ENCODE measurements at places on chromosomes 4 and X.

DNA sequence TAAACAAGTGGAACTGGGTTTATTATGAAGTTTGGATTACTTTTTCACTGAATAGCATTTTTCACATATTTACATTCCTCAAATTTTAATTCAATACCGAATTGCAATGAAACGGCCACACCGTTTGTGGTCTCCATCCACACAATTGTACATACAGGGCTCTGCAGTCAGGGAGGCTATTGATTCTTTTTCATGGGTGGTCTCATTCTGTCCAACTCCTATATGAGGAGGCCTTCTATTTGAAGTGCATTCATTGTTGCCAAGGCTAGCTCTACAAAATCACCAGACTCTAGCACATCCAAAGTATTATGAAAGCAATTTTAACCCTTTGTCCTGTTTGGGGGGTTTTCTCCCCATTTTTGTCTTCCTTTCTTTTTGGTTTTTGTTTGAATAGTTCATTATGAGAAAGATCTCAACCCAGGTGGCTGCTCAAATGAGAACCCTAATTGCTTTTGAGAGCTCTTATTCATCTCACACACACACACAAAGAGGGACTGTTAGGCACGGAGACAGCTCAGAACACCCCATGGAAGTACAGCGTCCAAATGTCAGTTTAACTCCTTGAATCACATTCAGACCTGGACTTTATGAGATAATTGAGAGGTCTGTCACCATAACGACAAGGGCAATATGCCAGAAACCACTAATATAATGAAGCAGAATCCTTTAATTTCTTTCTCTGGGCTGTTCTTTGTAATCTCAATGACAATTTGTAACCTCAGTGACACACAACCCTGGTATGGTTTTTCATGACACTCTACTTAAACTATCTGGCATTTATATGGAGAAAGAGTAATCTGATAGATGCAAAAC lies 79.4 kb downstream of the NLGN4X start:
- DNase-seq, result no peak

DNA sequence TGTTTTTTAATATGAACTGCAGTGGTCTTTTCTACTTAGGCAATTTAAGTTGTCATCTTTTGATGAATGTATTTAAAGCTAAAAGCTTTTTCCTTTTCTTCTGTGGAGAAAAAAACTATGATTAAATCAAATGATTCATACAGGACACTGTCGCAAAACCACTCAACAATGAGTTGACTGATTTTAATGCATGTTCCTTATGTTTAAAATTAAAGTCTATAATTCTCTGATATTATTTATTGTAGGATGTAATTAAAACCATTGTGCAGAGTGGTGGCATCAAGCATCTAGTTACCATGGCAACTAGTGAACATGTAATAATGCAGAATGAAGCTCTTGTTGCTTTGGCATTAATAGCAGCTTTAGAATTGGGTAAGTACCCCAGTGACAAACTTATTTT lies 172.5 kb downstream of the RAP1GDS1 start:
- DNase-seq, result no peak

DNA sequence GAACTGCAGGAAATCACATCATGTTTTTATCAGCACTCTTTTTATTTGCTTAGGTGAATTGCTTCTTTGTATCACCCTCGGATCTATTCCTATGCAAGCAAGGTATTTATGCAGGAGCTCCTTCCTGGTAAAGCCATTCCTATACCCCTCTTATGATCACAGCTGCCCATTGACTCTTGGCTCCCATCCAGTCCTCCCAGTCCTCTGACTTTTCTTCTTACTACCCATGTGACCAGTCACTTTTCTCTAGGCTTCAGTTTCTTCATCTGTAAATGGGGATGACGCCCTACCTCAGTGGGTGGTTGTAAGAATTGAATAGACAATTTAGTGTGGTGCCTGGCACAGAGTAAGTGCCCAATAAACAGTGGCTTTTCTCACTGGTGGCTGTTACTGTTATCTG lies 144.9 kb downstream of the FHIP1A start:
- DNase-seq, result no peak

- DNase-seq, result no peak
These were observed 378 bp upstream of the RPS6KA6 start for GRCh38 chrX:84188320-84188834.

DNA sequence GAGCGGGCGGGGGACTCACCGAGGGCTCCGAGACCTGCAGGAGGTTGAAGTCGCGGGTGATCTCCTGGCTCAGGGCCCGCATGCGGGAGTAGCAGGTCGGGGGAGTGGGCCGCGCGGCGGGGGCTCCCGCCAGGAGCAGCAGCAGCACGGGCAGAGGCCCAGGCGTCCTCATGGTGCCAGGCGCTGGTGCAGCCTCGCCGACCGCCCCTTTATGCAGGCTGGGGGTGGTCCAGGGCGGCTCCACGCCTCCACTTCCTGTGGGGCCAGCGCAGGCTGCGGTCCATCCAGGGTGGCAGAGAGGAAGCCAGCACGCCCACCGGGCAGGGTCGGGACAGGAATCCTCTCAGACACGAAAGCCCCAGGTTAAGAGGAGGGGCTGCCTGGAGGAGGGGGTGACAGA lies at the start of gene CYTL1:
CYTL1 (minus strand) TSS at position 185 of the 400 bp plus-strand sequence; CDS start at position 172, 13 bp downstream.
- DNase-seq, result no peak

- no peak for DNase-seq
These were observed 77.0 kb downstream of the GPC3 start for GRCh38 chrX:133908223-133908955.

- DNase-seq, result no peak
These were observed 85.9 kb downstream of the ZAR1 start for GRCh38 chr4:48575964-48576363.

DNA sequence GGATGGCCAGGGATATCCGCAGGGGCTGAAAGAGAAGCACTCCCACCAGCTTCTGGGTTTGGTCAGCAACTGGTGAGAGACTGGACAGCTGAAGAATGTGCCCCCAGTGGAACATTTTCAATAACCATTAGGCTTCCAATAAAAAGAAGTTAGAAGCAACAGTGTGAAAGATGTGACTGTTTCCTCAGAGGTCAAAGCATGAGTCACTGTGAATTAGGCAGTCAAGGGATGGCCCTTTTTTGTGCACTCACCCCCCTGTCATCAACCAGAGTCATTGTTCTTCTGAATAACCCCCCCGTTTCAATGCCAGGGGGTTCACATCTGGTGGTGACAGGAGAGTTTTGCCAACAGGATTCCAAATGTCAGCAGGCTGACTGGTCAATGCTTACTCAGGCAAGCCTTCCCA lies 74.6 kb upstream of the SH3RF1 start:
- no peak for DNase-seq

DNA sequence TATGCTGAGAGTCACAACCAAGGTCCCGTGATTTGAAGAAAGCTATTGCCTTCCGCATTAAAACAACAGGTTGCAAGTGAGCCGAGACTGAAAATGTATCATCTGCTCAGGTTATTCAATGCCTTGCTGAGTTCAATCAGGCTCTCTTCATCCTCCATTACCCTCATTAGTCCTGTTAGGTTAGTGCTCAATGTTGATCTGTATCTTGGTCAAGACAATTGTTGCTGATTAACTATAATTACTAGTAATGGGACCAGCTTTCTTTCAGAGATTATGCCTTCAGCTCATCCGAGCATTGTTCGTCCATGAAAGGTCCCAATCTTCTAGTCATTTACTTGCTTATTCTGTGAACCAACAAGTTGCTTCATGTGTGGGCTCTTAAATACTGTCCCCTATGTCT lies 534.6 kb upstream of the FAM241A start:
- no peak for DNase-seq

DNA sequence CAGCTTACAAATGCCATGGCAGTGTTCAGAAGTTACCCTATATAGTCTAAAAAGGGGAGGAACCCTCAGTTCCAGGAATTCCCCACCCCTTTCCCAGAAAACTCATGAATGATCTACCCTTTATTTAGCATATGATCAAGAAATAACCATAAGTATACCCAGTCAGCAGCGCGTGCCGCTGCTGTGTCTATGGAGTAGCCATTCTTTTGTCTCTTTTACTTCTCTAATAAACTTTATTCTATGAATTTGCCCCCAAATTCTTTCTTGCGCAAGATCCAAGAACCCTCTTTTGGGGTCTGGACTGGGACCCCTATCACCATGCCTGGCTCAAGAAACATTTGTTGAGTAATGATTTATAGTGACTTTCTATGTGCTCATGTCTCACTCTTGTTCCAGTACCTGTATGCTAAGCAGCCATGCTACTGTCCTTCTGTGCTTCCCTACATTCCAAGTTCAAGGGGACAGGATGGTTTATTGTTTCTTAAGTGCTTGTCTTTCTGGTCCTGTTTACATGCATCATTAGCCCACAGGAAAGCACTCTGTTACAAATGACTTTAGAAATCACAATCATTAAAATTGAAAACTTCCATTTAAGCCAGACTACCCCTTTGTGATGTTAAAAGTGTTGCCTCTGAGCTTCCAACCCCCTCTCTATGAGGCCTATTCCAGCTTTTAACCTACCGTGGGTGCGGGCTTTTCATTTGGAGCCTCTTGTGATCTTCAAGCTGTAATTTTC lies 63.4 kb upstream of the S100G start:
- no peak for DNase-seq

- no peak for DNase-seq
These were observed 10.4 kb upstream of the KLHL8 start for GRCh38 chr4:87230806-87231205.

DNA sequence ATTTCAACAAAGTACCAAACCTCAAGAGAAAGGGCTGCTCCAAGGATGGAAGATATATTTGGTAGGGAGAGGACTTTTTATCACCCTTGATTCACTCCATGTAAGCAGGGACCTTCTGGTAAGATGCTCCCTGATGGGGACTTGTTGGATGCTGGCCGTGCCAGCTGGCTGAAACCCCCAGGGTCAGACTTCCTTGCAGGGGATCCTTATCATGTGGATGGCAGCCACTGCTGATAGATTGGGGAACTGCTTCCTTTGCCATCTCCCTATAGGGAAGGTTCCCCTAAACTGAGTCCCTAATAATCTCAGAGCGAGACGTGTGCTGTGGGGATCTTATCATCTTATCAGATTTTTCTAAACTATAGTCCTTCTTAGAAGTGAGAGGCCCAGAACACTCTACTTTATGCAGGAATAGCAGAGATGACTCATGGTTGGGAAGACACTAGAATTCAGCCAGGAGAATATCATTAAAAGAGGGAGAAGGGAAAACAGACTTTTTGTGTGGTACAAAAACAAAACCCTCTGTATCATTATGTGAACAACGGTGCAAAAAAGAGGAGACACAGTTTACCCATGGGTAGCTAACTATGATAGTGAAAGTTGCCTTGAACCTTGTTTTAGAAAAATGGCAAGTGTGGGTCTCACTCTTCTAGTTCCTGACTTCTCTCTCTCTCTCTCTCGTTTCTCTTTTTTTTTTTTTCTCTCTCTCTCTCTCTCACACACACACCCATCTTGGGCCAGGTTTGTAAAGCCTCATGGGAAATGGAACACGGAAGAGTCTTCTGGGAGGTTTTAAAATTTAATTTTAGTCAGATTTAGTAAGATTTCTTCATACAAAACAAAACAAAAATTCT lies 16.1 kb downstream of the RHOH start:
- DNase-seq, result no peak

DNA sequence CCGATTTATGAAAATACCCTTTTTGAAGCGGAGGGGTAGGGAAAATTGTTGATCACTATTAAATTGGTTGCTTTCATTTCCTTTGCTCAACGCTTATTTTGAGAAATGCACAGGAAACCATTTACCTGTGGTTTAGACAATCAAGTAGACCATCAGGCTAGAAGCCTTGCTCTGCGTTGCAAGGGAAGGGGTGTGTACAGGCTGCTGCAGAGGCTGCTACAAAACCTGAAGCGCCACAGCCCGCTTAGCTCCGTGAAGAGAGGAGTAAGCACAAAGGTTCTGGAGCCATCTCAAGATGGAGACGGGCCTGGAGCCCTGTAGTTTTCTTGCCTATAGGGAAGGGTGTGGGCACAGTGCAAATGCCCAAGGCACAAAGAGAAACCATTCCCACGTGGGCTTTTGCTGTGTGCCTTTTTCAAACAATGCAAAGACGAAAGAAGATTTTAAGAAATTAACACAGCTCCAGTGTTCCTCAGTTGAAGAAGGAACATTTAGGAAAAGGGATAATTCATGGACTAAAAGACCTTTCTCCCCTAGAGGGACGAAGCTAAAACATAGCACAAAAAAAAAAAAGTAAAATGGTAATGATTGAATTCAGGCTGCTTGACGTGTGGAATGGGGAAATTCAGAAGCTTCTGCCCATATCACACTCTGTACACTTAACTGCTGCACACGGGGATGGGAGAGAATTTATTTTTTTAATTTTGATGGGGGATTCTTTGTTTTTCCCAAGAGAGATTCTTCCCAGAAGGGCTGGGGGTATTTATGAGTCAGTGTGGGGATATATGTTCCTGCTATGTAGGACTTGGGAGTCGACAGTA lies 3.5 kb downstream of the TMSB4X start:
- no peak for DNase-seq

DNA sequence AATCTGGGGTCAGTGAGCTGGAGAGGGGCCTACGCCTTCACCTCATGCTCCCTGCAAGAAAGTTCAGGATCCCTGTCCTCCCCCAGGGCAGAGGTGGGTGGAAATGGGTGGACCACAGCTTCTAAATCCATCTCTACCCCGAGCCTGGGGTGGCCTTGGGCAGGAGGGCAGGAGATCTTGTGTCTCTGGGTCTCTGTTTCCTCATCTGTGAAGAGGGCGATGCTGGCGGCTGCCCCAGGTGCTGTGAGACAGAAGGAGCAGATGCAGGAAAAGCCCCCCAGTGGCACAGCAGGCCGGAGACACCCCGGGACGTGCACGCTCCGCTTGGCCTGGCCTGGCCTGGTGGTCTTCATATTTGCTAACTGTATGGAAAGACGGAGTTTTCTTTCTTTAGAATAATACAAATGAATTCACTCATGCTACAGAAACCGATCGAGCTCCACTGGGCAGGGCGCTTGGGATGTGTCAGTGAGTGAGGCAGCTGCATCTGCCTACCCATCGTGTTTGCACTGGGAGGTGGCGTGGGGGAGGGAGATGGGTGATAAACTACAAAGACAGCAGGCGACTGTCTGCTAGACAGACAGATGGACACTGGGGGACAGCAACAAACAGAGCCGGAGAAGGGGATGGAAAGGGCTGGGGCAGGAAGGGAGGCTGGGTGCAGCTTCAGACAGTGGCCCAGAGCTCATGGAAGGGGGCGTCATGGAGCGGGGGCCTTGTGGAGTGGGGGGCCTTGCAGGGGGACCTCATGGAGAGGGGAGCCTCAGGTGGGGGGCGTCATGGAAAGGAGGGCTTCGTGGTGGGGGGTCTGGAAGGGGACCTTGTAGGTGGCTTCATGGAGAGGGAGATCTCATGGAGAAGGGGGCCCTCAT lies 136.2 kb downstream of the CPZ start:
- no peak for DNase-seq

GRCh38 chr4:148204171-148204570 lies 238.0 kb downstream of the NR3C2 start:
- no peak for DNase-seq

DNA sequence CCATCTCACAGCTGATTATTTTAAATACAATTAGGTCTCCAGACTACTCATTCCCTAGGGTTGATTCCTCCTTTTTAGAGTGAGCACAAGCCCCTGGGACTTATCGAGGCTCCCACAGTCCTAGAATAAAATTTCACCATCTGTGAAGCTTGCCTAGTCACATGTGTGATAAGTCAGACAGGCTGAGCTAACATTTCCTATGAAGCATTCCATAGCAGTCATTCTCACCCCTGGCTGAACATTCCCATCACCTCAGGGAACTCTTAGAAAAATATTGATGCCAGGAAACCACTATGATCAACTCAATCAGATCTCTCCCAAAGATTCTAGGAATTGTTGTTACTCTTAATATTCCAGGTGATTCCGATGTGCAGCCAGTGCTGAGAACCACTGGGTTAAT lies 37.7 kb downstream of the ARHGEF9 start:
- DNase-seq, result no peak

- DNase-seq, result no peak
These were observed 41.3 kb upstream of the ASMTL start for GRCh38 chrX:1493877-1494510.

- no peak for DNase-seq
These were observed 105.1 kb upstream of the NAP1L5 start for GRCh38 chr4:88802585-88803286.
